ENCODE measurements at places on chromosomes 16 and 17.

GRCh38 chr16:69768666-69769065, 6.5 kb downstream of the WWP2 start:
- no peak for DNase-seq

DNA sequence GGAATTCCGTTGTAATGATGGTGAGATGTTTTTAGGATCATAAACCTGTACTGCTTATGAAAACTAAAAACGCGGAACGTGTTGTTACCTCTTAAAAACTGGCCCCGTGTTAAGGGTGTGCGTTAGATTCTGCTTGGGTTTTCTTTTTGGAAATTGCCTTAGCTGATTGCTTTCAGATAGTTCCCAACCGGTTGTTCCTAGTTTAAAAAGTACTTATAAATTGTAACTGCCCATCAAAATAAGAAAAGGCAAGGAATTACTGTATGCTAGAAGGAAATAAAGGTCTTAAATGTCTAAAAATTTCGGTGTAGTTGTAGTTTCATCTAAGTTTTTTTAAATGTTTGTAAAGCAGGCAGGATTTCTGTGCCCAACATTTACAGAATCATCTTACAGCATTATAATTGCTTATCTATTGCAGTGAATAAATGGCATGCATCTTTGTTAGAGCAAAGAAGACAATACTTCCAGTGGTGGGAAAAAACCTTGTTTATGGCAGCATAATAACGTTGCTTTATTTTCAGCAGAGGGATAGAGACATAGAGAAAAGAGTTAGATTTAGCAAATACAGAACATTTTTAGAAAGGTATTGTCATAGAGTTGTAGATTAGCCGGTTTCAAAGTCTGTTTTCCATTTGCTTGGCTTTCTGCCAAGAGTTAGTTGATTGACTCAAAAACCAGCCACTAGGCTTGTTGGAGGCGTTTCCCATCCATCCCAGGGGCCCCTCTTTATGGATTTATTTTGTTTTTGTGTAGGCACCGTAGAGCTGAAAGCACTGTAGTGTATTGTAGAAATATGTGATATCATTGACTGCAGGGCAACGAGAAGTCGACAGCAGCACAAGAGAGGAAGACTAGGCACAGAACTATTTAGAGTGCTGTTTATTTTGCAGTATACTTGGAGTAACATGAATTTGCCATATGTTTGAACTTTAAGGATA, 1.7 kb downstream of the PPM1D start:
- peak; percentile 81 for DNase-seq

DNA sequence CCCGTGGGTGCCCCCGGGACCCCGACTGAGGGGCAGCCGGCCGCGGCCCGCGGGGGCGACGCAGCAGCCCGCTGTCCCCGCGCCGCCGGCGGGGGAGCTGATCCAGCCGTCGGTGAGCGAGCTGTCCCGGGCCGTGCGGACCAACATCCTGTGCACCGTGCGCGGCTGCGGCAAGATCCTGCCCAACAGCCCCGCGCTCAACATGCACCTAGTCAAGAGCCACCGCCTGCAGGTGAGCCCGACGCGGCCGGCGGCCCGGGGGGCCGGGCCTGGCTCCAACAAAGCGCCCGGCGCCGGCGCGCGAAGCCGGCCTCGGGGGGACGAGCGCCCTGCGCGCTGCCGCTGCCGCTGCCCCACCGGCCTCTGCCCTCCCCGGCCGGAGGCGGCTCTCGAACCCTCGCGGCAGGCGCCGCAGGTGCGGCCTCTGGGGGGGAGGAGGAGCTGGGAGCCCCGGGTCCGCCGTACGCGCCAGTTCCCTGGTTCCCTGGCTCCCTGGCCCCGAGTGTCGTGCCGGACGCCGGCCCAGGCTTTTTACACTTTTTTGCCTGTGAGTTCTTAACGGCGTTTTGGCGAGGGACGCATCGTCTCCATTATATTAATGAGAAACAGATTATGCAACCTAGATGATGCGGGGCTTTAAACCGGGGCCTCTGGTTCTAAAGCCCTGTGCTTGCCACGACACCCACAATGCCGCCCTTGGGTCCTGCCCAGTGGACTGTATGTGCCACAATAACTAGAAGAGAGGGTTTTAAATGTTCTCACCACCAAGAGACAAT, 521 bp downstream of the ATMIN start:
- DNase-seq, result peak; percentile 27

- DNase-seq, result no peak
These were observed 26.7 kb downstream of the CDK5RAP3 start for GRCh38 chr17:47997586-47997985.

- DNase-seq, result no peak
These were observed 6.4 kb downstream of the ZNF469 start for GRCh38 chr16:88389191-88389590.

GRCh38 chr16:27245276-27246172, 23.0 kb downstream of the NSMCE1 start:
- no peak for DNase-seq

DNA sequence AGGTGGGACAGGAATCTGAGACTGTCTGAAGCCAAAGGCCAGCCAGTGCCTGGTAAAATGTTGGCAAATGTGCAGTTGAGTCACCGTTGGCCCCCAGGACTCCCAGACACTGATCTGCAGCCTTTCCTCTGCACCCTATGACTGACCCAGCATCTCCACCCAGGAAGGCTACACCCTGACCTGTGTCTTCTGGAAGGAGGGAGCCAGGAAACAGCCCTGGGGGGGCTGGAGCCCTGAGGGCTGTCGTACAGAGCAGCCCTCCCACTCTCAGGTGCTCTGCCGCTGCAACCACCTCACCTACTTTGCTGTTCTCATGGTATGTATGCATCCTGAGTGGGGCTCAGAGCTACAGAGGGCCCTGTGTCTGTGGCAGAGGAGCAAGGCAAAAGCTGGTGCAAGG, 24.0 kb downstream of the ADGRG5 start:
- no peak for DNase-seq

DNA sequence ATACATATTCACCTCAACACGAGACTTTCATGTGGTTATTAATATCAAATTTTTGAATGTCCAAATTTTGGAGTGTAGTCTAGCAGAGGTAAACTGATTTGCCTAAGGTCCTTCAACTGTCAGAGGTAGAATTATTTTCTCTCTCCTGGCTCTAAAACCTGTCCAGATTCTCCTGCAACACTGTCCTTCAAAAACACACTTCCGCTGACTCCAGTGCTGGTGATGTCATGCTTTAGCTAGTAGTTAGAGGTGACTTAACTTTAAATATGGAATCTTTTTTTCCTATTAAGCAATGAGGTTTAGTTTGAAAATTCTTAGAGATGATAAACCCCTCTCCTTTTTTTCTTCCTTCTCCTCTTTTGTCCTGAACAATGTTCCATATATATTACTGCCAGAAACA, 10.8 kb upstream of the CBLN1 start:
- DNase-seq, result no peak

All from colonic mucosa (tissue), 4 donors.